ENCODE measurements at places on chromosomes 3 and 15.

GRCh38 chr3:86152620-86153019, 838.3 kb downstream of the VGLL3 start:
- DNase-seq = no peak

DNA sequence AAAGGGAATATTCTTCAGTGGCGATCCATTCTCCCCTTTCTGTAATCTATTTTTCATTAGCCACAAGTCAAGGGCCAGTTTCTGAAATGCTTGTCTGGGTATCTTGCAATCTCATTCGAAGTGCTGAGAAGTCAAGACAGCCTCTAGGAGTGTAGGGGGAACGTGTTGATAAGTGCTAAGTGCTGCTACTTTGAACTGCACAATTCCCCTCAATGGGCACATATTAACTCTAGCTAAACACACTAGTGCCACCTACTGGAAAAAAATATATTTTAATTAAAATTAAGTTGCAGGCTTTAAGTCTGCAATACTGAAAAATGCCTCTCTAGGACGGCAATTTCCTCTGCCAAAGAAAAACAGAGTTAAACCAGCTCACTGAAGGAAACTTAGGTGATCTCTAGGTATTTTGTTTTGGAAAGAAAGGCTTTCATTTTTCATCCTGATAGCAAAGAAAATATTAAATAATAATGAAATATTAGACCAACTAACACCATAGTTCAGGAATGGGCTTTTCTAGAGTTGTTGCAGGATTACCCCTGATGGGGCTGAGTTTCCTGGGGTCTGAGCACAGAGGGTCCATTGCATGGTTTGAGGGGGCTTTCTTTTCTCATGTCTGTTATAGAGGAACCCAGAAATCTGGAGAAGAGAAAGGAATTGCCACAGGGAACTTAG, 181.9 kb upstream of the KBTBD8 start:
- DNase-seq = no peak

DNA sequence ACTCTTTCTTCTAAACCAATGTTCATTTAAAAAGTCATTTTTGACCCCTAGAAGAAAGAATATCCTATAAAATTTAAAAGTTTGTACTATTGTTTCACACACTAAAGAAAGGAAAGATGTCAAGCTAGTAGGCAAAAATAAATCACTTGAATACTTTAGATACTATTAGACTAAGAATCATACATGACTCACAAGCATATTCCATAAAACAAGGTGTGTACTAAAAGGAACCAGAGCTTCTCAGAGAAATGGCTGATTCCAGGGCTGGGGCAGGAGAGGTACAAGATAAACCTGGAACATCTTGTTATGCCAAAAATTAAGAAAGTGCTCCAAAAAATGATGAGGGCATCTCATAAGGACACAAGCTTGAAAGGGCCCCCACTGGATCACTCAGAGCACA, 8.7 kb downstream of the DLG1 start:
- DNase-seq = no peak

- no peak for DNase-seq
Measured at GRCh38 chr15:92807971-92808571, 92.1 kb upstream of the CHD2 start.

- DNase-seq = no peak
Measured at GRCh38 chr3:116417151-116417550, 28.1 kb downstream of the LSAMP start.

- DNase-seq = no peak
Measured at GRCh38 chr15:62719316-62719715, 323.2 kb upstream of the TPM1 start.

- no peak for DNase-seq
Measured at GRCh38 chr3:141246958-141247301, 15.3 kb downstream of the PXYLP1 start.

GRCh38 chr3:15324379-15324808, 8.0 kb downstream of the SH3BP5 start:
- DNase-seq = no peak

- no peak for DNase-seq
Measured at GRCh38 chr3:62233065-62233464, 140.3 kb downstream of the FEZF2 start.

DNA sequence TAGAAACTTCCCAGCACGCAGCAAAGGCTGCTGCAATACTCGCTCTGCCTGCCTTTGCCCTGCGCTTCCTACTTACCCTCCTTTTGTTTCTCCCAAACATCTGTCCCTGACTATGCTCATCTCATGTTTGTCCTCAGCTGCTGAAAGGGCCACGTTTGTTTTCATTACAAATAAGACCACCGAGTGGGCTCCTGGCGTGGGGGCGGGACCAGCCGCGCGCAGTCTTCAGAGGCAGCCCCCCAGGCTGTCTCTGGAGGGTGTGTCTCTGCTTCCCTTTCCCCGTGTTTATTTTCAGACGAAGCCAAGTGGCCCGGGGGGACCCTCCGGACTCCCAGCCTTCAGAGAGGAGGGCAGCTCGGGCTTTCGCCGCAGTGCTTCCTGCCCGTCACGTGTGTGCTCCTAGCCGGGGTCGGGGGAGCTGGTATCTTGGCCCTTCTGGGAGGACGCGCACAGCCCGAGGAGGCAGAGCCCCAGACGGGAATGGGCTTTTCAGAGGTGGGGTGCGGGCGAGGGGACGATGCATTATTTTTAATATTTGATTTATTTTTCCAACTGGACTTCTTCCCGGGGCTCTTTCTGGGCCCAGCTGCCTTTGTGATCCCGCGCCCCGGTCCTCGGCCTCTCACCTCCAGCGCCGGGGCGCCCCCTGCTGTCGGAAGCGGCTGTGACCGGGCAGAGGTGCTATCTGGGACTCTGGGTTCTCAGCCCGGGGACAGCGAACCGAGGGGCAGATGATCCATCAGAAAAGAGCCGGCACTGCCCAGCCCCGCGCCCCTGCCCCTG, 70.0 kb upstream of the CGNL1 start:
- DNase-seq = peak; percentile 58

DNA sequence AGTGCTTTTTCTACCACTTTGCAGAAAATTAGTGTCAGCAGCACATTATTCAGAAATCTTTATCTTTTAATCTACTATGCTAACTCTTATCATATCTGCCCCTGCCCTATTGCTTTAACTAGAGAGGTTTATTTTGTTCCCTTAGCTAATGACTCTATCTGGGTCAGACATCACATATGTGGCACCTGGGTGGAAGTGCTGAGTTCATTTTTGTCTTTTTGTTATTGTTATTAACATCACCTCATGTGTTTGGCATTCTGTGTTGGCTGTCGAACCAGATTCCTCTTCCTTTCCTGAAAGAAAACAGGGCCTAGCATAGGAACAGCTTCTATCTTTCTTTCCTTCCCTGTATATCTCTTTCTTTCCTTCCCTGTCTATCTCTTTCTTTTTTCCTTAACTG, 100.7 kb downstream of the RBMS3 start:
- DNase-seq = no peak

GRCh38 chr15:95274101-95274500, 1042.7 kb downstream of the MCTP2 start:
- DNase-seq = no peak

GRCh38 chr3:183375337-183375736, 53.1 kb downstream of the MCF2L2 start:
- no peak for DNase-seq

- DNase-seq = no peak
Measured at GRCh38 chr3:17850448-17850847, 108.0 kb upstream of the TBC1D5 start.

- DNase-seq = no peak
Measured at GRCh38 chr3:125150525-125151441, 61.8 kb downstream of the SLC12A8 start.

DNA sequence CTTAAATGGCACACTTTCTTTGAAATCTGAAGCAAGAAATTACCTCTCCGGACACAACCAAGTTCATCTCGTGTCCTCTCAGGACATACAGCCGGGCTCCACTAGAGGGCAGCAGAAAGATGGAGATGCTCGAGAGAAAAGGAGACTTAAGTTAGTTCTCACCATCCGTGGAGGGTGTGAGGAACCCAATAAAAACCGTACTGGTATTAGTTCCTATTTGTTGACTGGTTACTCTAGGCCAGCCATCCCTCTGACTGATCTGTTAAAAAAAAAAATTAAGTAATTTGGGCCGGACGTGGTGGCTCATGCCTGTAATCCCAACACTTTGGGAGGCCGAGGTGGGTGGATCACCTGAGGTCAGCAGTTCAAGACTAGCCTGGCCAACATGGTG, 7.9 kb upstream of the CYP11A1 start:
- DNase-seq = peak; percentile 73

DNA sequence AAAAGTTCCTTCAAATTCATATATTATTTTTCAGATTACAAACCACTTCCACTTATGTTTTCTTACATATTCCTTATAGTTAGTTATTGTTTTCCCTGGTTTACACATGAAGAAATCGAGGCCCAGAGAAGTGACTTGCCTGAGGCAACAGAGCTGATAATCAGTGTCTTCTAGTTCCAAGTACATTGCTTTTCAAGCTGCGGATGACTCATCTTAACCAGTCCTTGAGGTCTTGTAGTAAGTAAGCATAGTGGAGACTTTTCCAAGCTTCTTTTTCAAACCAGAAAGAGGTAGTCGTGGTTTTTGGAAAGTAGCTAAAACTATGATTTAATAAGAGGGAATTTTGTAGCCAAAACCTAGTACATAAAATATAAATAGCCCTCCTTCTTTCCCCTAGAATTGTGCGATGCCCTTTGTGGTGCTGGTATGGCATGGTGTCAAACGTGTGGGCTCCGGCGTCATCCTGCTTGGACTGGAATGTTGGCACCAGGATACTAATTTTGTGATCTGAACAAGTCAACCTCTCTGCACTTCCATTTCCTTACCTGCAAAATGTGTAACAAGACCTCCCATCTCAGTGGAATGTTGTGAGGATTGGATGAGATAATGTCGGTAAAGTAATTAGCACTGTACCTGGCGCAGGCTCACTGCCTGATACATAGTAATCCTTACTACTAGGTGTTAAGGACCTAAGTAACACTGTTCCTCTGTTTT, 19.0 kb upstream of the DLG1 start:
- DNase-seq = no peak

DNA sequence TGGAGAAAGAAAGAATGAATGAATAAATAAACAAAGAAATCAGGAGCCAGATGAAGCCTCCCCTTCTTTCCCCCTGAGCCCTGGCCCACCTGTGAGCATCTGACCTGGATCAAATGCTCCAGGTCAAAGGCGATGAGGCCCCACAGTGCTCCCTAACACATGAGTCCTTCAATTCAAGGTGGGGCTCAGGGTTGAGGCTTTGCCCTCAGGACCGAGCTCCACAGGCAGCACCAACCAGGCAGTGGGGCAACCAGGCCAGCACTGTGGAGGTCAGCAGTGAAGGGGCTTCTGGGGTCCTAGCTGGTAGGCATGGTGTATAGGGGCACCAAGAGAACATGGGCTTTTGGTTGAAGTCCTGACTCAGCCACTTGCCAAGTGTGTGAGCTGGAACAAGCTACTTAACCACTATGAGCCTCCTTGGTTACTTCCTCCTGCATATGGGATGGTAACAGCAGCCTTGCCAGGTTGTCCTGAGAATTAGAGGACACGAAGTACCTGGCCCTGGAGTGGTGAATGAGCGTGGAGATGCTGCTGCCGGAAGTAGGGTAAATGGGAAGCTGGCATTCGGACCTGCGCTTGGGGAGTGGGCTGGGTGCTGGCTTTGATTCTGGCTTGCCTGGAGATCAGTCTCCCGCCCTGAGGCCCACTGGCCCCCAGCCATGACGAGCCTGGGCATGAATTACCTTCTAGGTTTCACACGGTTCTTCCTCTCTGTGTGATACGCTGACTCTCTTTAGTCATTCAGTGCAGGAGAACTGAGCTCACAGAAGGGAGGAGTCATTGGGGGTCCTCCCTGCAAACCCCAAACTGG, 10.0 kb upstream of the PAQR5 start:
- DNase-seq = no peak

DNA sequence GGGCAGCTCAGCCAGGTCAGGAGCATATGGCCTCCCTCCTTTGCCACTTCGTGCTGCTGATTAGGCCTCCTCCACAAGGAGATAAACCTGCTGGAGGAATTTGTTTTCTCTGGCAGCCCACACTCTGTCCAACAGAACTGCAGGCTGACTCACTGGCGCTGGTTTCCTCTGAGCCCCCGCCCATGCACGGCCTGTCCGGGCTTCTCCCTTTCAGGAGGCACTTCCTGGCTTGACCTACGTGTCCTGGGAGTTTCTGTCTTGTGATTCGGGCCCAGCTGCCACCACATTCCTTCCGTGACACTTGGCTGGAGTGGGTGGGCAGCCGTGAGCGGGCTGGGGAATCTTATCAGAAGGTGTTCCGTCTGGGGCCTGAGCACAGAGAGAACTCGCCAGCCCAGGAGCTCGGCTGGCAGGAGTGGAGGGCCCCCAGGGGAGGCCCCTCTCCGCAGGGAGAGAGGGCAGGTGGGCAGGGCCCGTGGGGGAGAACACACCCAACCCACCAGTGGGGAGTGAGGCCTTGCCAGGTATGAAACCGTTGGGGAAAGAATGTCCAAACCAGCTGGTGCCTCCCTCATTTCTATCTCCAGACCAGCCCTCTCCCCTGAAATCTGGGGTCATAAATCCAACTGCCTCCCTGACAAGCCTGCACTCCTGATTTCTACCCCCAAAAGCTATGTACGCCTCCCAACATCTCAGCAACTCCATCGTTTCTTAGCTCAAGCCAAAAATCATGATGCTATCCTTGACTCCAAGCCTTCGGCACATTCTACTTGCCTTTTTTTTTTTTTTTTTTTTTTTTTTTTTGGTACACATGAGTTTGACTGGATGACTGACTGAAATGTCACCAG, 110.6 kb upstream of the MEF2A start:
- DNase-seq = no peak

DNA sequence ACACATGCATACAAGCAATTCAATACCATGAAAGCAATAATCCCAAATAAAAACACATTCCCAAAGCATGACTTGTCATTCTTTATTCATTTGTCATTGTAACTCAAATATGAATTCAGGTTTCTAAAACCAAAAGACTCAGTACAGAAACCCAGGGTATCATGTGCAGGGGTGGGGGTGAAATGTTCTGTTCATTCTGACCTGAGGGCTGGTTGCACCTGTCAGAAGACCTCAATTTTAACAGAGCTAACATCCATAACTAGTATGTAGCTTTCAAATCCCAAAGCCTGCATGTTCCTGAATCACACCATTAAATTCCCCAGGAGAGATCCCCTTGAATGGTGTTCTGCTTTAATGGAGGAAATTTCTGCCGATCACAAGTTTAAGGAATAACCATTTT, 738.7 kb downstream of the MCTP2 start:
- no peak for DNase-seq

DNA sequence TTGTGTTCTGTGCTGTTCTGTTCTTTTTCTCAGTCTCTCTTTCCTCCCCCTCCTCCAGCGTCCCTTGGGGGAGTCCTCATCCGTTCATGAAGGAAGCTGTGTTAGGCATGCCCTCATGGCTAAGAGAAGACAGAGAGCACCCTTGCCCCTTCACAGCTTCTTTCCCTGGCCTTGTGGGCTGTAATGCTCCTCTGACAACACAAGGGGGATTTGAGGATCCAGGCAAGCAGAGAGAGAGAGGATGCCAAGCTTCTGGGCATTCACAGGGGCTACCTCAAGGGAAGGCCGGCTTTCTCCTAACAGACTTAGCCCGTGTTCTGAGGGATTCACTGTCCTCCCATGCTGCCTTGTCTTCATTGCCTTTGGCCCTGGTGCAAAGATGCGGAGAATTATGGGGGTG, 389.5 kb downstream of the LRTM1 start:
- no peak for DNase-seq

Measured in activated CD8-positive, alpha-beta memory T cell treated with anti-CD3 and anti-CD28 coated beads for 4 hours (primary cell).